ENCODE measurements at places on chromosomes 7 and 10.

- DNase-seq: no peak
Measured at GRCh38 chr10:63497321-63497720, 23.9 kb upstream of the REEP3 start.

DNA sequence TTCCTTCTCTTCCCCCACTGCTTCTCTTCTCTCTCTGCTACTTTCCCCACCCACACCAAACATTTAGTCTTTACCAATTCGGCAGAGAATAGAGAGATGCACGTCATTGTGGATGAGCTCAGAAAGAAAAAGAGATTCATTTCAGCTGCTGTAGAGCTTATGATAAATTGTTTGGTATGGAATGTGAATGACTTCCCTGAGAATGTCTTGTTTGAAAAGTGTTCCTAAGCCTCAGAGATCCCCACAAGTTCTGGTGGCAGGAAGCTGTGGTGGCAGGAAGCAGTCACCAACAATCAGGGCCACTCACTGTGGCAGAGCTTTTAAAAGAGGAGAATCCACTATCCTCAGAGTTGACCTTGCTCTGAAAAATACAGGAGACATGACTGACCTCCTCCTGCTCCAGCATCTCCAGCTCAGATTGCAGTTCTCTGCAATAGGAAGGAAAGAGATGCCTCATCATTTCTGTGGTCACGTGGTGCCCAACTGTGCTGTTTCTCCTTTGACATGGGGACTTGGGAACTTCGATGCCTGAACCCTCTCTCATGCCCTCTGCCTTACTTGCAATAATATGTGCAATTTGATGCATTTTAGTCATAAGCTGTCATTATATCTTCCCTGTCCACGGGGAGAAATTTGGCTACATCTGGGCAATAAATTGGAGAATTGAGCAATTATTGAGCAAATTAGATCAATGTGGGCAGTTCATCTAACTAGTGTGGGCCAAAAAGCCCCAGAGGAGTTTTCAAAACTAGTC lies 76.5 kb downstream of the BMPER start:
- no peak for DNase-seq

DNA sequence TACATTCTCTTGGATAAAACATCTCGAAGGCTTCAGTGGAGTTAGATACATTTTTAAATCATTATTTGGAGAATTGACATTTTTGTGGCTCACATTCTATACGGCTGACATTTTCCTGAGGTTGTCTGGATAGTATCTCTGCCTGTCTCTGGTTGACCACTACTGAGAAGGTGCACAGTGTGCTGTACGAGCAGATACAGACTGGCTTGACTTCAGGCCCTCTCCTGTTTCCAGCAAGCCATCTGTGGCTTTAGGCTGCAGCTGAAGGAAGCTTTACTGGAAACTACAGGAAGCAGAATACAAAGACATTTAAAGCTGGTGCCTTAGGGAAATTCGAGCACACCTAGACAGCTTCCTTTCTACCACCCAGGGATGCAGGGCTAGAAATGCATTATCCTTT lies 39.3 kb upstream of the RSU1 start:
- no peak for DNase-seq

GRCh38 chr10:33832124-33832787 lies 497.8 kb upstream of the NRP1 start:
- no peak for DNase-seq

- DNase-seq: no peak
Measured at GRCh38 chr7:378551-379455, 88.8 kb downstream of the FOXL3 start.

GRCh38 chr10:78320506-78320905 lies 286.8 kb downstream of the RPS24 start:
- no peak for DNase-seq

- DNase-seq: no peak
Measured at GRCh38 chr7:22153432-22154142, 203.4 kb downstream of the RAPGEF5 start.

DNA sequence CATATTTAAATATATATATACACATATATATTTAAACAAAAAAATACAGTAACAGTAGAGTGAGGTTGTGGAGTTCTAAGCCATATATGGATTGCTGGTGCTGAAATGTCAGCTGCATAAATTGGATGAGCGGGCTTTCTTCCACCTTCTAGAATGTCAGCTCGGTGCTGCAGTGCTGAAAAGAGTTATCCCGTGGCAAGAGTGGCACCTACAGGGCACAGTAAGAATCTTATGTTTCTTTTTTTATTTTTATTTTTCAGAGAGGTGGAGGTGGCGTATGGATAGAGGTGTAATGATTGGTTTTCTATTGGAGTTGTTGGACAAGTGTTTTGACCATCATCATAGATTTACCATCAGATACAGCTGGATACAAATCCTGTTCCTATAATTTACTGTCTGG lies 86.2 kb upstream of the DYNC1I1 start:
- DNase-seq: peak; percentile 14

DNA sequence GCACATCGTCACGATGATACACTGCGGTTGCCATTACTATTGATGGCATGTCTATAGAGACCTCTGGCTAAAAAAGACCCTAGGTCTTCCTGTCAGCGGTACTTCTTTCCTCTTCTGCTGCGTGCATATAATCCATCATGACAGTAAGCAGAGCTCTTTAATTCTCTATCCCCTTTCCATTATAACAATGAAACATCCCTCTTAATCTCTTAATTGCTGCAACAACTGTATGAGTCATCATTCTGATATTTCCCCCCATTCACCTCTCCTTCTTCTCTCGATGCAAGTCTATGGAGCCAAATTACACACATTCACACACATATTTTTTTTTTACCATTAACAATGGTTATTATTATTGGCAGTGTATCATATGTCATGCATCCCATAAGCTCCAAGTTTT lies 45.2 kb upstream of the AKR1E2 start:
- DNase-seq: no peak

All from neuronal stem cell (in vitro differentiated cells).